ENCODE measurements at places on chromosomes 7 and 10. TPM values are rescaled to one million over a fixed set of nuclear protein-coding genes. Genes with fewer than 3 reads are reported as not detected.

The GRID2IP gene
- total RNA-seq = 0.81 TPM

DNA sequence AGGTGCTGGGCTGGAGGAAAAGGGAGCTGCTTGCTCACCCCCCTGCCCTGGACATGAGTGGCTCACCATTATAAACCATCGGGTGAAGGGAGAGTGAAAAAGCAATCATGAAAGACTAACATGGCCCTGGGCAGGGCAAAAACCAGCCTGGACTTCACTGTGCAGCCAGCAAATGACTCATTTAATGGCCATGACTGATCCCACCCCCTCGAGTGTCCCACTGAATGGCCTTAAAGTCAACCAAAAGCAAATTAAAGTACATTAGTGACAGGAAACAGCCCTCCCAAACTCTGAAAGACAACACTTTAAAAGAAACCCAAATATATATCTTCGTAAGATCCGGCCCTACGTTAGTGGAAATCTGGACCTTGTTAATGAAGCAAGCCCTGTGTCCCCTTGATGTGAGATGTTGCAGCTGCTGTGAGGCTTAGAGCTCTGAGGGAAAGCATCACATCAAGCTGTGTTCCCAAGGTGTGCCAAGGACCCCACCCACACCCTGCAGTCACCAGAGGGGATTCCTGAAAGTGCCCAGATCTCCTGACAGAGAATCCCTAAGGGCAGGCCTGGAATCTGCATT, 31.2 kb downstream of the ADCYAP1R1 start:
- H3K4me3 ChIP-seq = no peak overlapping the region
- DNase-seq = no peak
- no peak overlapping the region for H3K27ac ChIP-seq
- peaks cover 3% of the 10 kb centered on the region for H3K27me3 ChIP-seq

The CYP2E1 gene
- total RNA-seq = 2.8 TPM

DNA sequence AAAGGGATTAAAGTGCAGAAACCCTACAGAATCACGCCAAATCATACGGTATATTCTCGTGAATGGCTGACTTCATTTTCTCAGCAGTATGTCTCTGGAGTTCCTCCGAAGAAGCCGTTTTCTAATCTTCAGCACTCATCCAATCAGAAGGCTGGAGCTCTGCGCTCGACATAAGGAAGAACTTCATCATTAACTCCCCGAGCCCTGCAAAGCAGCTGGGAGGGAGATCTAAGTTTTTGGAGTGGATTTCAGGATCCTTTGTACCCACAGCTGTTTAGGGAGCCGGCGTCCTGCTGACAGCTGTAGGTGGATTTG, 40.7 kb upstream of the SDK1 start:
- H3K4me1 ChIP-seq = no peaks in the 10 kb centered on the region
- H3K27me3 ChIP-seq = peaks cover 3% of the 10 kb centered on the region
- H3K4me3 ChIP-seq = no peak overlapping the region
- H3K36me3 ChIP-seq = no peaks in the 10 kb centered on the region

The PTPRN2 gene
- total RNA-seq = 1.7 TPM

The LEP gene
- total RNA-seq = not detected
